ENCODE measurements at places on chromosomes 1 and 21.

DNA sequence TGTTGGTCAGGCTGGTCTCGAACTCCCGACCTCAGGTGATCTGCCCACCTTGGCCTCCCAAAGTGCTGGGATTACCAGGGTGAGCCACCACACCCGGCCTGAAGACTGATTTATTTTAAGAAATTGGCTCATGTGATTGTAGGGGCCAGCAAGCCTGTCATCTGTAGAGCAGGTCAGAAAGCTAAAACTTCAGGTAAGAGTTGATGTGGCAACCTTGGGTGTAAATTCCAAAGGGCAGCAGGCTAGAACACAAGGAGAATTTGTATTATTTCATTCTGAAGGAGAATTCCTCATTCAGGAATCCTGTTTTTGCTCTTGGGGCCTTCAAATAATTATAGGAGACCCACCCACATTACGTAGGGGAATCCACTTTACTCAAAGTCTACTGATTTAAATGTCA, 728.7 kb downstream of the LTN1 start:
- DNase-seq = no peak

DNA sequence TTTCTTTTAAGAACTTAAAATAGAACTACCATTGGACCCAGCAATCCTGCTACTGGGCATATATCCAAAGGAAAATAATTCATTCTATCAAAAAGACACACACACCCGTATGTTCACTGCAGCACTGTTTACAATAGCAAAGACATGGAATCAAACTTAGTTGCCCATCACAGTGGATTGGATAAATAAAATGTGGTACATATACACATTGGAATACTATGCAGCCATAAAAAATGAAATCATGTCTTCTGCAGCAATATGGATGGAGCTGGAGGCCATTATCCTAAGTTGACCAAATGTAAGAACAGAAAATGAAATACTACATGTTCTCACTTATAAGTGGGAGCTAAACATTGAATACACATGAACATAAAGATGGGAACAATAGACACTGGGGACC, 585.3 kb upstream of the USP24 start:
- DNase-seq = no peak

- no peak for DNase-seq
Measured at GRCh38 chr1:84688463-84689061, 1.7 kb downstream of the SSX2IP start.

DNA sequence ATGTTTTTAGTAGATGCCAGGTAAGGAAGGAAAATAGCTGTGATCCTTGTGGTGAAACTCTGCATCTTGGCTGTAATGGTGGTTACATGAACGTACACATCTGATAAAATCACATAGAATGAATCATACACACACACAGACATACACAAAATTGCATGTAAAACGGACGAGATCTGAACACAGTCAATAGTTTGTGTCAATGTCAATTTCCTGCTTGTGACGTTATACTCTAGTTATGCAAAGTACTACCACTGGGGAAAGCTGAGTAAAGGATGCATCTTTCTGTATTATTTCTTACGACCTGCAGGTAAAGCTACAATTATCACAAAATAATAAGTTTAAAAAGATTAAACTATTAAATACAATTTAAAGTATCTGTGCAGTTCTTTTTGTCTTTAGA, 493.7 kb upstream of the ZP4 start:
- DNase-seq = no peak

DNA sequence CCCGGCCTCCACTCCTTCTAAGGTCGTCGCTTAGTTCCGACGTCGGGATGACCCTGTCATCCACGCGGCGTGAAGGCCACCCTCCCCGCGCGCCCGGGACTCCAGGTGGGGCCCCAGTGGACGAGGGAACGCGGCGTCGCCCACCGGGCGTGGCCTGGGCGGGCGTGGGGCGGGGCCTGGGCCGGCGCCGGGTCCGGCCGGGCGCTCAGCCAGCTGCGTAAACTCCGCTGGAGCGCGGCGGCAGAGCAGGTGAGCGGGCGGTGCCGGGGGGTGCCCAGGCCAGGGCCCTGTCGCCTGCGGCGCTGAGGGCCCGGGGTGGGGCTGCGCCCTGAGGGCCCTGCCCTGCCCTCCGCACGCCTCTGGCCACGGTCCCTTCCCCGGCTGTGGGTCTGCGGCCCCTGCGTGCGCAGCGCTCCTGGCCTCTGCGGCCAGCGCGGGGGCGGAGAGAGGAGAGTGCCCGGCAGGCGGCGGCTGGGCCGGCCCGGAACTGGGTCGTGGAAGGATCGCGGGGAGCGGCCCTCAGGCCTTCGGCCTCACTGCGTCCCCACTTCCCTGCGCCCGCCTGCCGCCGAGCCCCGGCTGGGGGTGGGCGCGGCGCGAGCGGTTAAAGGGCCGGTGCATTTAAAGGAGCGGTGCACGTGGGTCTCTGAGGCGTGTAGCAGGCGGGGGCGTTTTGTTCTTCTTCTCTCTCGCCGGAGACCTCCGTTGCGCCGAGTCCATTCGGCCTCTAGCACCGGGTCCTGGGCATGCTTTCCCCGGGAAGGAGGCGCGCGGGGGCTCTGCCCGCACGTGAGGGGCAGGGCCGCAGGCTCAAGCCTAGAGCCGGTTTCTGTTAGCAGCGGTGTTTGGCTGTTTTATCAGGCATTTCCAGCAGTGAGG, at the start of gene PSEN2:
Gene PSEN2, plus strand, starts transcription at position 216 of the 879 bp plus-strand sequence. CDS start 11,292 bp downstream, outside the sequence.
- peak; percentile 75 for DNase-seq

- DNase-seq = no peak
Measured at GRCh38 chr1:159318784-159319551, 16.8 kb downstream of the FCER1A start.

DNA sequence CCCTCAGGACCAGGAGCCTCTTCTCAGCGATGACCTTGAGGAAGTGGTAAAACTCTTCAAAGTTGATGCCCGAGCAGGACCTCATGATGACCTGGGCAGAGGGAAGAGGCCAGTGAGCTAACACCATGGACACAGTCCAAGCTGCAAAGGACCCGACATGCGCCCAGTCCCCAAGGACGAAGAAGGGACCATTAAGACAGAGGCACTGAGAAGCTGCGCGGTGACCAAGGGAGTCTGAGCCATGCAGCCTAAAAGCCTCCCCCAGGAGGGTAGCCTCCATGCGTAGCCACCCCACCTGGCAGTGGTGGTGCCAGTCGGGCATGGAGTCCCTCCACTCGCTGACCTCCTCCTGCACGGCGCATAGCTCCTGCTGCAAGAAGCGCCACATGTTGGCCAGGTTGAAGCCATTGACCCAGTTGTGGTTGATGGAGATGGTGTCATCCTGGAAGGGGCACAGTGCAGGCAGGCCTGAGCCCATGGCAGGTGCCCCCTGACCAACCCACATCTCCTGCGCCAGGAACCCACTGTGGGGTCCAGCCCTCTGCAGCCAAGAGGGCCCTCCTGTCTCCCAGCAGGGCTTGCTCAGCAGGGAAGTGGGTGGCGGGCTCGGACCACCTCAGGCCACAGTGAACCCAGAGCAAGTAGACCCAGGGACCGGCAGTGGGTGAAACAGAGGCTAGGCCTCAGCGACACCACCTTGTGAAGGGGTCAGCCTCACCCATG, 2.4 kb downstream of the JMJD4 start:
- DNase-seq = no peak

DNA sequence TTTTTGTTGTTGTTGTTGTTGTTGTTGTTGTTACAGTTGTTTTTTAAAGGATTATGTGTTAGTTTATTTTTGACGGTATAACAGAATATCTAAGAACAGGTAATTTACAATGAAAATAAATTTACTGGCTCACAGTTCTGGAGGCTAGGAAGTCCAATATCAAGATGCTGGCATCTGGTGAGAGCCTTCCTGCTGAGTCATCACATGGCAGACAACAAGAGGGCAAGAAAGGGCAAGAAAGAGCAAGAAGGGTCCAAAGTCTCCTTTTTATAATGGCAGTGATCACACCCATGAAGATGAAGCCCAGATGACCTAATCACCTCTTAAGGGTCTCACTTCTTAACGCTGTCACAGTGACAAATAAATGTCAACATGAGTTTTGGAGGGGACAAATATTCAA, 142.1 kb downstream of the NEGR1 start:
- no peak for DNase-seq

- DNase-seq = no peak
Measured at GRCh38 chr1:84960371-84960770, 36.5 kb downstream of the MCOLN2 start.
